Fibroblast of the aortic adventitia (primary cell): ENCODE measurements at places on chromosomes 1 and 21. TPM values are rescaled to one million over a fixed set of nuclear protein-coding genes. Genes with fewer than 3 reads are reported as not detected.

DNA sequence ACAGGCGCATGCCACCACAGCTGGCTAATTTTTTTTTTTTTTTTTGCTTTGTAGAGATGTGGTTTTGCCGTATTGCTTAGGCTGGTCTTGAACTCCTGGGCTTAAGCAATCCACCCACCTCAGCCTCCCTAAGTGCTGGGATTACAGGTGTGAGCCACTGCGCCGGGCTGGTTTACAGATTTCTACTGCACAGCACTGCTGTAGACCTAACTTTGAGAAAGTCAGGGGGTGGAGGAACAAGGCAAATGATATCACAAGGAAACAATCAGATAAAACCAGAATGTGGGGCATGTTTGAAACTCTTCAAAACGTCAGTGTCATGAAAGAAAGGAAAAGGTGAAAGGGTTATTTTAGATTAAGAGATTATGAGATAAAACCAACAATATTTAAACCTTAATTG is 45.3 kb downstream of the URB2 start:
- DNase-seq, result no peak

- DNase-seq, result no peak
These were observed 94.7 kb downstream of the DMRTB1 start for GRCh38 chr1:53553734-53554509.

- no peak for DNase-seq
These were observed 47.7 kb downstream of the SYCP1 start for GRCh38 chr1:114902343-114902742.

C1QTNF12 gene
- 0.65 and 1.4 TPM in 2 replicates for total RNA-seq

DNA sequence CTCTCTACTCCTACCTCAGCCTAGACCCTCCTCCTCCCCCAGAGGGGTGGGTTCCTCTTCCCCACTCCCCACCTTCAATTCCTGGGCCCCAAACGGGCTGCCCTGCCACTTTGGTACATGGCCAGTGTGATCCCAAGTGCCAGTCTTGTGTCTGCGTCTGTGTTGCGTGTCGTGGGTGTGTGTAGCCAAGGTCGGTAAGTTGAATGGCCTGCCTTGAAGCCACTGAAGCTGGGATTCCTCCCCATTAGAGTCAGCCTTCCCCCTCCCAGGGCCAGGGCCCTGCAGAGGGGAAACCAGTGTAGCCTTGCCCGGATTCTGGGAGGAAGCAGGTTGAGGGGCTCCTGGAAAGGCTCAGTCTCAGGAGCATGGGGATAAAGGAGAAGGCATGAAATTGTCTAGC is 21.6 kb upstream of the VPS13D start:
- DNase-seq, result no peak

SPATA6 gene
- total RNA-seq, result 8.7 and 10.5 TPM in 2 replicates

DNA sequence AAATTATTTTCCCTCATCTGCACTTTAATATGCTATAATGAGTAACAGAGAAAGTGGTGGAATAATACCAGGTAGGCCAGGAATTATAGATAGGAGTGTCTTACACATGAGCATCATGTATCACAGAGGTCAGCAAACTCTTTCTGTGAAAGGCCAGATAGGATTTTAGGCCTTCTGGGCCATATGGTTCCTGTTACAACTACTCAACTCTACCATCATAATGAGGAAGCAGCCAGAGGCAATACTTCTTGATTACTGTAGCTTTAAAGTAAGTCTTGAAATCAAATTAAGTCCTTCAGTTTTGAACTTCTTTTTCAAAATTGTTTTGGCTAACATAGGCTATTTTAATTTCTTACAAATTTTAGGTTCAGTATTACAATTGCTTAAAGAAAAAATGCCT is 32.1 kb upstream of the IGSF3 start:
- DNase-seq, result no peak

DNA sequence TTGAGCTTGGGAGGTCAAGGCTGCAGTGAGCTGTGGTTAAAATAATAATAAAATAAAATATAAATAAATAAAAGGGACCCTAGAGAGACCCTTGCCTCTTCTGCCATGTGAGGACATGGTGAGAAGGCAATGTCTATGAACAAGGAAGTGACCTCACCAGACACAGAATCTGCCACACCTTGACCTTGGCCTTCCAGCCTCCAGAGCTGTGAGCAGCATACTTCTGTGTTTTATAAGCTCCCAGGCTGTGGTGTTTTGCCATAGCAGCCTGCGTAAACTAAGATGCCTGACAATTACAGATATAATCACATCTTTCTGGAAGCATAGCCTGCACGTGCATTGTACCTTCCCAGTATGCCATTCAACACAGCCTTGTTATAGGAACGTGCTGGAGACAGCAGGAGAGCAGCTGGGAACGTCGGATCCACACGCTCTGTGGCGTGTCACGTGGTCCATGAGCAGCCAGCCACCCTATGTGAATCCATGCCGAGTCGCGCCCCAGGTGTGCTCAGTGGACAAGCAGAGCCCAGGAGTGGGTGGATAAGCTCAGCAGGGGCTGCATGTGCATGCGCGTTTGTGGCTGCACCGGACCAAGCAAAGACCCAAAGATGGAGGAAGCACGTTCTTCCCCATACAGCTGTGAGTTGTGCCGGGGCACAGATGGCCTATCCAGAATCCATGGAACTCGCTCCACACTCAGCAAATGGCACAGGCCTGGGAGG is 17.8 kb downstream of the WNT9A start:
- no peak for DNase-seq
